Midbrain (tissue), 1 donor: ENCODE measurements at places on chromosomes 6 and 20.

- no peak for DNase-seq
Observed at GRCh38 chr6:87122477-87122876, 27.6 kb upstream of the CGA start.

GRCh38 chr20:40778894-40779496 is 90.0 kb upstream of the MAFB start:
- DNase-seq, result no peak

DNA sequence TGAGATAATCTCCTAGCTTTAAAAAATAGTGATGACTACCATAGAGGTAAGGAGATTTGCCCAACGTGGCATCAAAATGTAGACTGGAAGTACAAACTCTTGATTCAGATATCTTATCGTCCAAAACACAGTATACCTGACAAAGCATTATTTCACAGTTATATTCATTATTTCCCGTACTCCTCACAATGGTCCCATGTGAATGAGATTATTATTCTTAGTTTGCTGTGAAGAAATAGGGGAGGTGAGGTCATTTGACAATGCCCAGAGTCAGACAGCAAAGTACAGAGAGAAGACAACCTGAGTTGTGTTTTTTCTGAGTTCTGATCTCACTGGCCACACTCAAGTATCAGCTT is 1.2 kb upstream of the TFB1M start:
- no peak for DNase-seq

- DNase-seq, result no peak
Observed at GRCh38 chr6:130558131-130558530, 192.3 kb downstream of the TMEM200A start.

- DNase-seq, result no peak
Observed at GRCh38 chr6:16352258-16352635, 113.9 kb downstream of the GMPR start.

- no peak for DNase-seq
Observed at GRCh38 chr6:74574794-74575193, 631.1 kb downstream of the COL12A1 start.

- no peak for DNase-seq
Observed at GRCh38 chr20:40963505-40963845, 65.1 kb upstream of the TOP1 start.

- no peak for DNase-seq
Observed at GRCh38 chr6:156883497-156884252, 106.5 kb downstream of the ARID1B start.

GRCh38 chr20:20371681-20372080 is 3.8 kb downstream of the INSM1 start:
- DNase-seq, result no peak

DNA sequence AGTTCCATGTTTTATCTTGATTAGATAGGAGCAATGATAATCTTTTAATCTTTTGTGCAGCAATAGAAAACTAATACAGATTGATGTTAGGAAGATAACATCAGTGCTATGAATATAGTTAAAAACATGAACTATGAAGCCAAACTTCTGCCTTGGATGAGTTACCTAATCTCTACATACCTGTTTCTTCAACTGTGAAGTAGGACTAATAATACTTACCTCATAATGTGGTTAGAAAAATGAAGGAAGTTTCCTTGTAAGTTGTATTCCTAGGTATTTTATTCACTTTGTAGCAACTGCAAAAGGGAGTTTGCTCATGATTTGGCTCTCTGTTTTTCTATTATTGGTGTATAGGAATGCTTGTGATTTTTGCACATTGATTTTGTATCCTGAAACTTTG is 111.9 kb downstream of the FRK start:
- DNase-seq, result no peak

GRCh38 chr20:59628171-59628570 is 23.8 kb downstream of the PHACTR3 start:
- peak; percentile 95 for DNase-seq

- no peak for DNase-seq
Observed at GRCh38 chr6:1864496-1864895, 254.8 kb downstream of the FOXC1 start.

DNA sequence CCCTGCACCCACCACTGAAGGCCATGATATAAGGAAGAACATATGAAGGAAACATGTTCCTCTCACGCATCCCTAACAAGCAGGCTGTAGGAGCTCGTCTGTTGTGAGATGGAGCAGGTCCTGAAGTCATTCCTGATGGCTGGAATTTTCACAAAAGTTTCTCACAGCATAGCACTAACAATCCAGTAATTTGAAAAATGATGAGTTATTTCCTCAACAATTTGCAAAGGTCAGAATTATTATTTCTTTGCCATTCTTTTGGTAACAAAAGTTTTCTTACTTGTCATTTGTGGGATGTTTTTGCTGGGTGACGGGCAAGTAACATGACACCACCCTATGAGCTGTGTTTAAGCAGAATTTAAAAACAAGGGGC is 27.6 kb upstream of the FRMD1 start:
- no peak for DNase-seq

- DNase-seq, result no peak
Observed at GRCh38 chr6:109449064-109449794, 6.3 kb downstream of the MICAL1 start.

GRCh38 chr20:20627471-20627870 is 85.0 kb downstream of the RALGAPA2 start:
- no peak for DNase-seq

DNA sequence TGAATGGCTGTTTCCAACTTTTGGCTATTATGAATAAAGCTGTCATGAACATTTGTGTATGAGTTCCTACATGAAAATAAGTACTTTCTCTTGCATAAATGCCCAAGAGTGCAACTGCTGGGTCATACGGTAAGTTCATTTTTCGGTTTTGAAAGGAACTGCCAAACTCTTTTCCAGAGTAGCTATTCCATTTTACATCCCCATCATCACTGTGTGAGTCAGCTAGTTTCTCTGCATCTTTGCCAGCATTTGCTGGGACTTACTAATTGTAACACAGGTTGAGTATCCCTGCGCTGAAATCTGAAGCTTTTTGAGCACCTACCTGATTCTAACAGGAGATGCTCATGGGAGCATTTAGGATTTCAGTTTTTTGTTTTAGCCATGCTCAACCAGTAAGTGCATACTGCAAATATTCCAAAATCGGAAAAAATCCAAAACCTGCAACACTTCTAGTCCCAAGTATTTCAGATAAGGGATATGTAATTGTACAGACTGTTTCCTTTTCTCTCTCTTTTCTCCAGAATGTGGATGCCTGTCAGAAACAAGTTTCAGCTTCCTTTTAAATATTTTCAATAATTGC is 118.4 kb downstream of the DTNBP1 start:
- no peak for DNase-seq

DNA sequence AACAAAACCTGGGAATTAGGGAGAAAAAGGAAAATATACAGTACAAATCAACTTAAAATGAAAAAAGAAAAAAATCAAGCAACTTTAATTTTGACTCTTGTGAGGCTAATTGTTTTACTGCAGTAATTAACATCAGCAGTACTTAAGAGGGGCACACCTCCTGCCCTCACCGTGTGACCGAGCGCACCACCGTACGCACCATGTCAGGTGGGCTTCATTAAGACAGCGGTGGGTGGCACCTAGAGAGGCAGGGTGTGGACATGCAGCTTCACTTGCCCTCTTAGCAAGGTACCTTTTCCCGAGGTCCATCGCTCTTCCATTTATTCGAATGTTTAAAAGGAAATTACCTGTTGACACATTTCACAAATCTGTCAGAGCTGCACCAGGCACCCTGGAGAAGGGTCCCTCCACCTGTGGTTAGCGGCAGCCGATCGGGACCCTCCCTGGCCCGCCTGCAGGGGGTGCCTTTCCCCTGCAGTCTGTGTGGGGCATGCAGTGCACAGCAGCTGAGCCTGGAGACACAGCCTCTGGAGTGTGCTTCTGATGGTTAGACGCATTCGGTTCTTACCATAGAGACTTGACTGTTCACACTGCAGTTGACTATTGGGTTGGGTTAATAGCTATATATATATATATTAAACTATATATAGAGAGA is 184.1 kb downstream of the TMEM242 start:
- no peak for DNase-seq

GRCh38 chr6:95203153-95203754 is 374.1 kb upstream of the MANEA start:
- DNase-seq, result peak; percentile 16

- DNase-seq, result no peak
Observed at GRCh38 chr6:156864557-156864956, 87.4 kb downstream of the ARID1B start.

DNA sequence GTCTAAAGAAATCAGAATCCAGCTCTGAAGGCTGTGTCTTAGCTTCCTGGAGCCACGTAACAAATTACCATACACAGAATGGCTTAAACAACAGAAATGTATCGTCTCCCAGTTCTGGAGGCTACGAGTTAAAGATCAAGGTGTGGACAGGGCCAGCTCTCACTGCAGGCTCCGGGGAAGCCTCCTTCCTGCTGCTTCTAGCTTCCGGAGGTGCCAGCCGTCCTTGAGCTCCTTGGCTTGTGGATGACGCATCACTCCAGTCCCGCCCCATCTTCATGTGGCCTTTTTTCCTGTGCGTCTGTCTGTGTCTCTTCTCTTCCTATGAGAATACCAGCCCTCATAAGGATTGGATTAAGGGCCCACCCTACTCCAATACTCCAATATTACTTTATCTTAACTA is 319.1 kb upstream of the QKI start:
- DNase-seq, result no peak

DNA sequence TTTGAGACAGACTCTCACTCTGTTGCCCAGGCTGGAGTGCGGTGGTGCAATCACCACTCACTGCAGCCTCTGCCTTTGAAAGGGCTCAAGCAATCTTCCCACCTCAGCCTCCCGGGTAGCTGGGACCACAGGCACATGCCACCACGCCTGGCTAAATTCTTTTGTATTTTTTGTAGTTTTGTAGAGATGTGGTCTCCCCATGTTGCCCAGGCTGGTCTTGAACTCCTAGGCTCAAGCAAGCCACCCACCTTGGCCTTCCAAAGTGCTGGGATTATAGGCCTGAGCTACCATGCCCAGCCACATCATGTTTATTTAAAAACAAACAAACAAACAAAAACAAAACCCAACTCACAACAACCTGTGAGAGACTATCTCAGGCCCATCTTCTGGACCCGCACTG is 29.7 kb upstream of the APCDD1L start:
- DNase-seq, result no peak
